Mesothelial cell of epicardium (in vitro differentiated cells): ENCODE measurements at places on chromosomes 13 and 19. TPM values are rescaled to one million over a fixed set of nuclear protein-coding genes. Genes with fewer than 3 reads are reported as not detected.

Gene GPR183
- total RNA-seq, result 0.14 to 0.25 TPM (median 0.16 TPM) in 3 replicates

DNA sequence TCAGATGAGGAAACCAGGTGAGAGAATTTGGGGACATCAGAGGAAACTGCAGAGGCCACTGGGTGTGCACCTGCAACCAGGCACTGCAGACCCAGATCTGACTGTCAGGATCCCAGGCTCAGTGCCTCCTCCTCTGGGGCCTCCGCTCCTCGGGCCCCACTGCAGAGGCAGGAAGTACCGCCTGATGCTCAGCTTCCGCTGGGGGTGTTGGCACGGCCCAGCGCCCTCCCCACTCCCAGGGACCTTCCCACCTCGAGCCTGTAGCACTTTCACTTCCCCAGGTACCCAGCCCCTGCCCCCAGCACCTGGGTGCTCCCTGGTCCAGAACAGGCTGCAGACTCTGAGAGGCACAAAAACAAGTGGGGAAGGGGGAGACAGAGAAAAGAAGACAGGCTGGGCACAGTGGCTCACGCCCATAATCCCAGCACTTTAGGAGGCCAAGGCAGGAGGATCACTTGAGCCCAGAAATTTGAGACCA is 1.4 kb upstream of the CD37 start:
- no peak overlapping the region for H3K27ac ChIP-seq
- peaks cover 2% of the 10 kb centered on the region for H3K36me3 ChIP-seq
- H3K27me3 ChIP-seq, result peaks cover 8% of the 10 kb centered on the region
- H3K4me3 ChIP-seq, result no peak overlapping the region
- no peak for DNase-seq
- H3K4me1 ChIP-seq, result peaks cover 13% of the 10 kb centered on the region

DNA sequence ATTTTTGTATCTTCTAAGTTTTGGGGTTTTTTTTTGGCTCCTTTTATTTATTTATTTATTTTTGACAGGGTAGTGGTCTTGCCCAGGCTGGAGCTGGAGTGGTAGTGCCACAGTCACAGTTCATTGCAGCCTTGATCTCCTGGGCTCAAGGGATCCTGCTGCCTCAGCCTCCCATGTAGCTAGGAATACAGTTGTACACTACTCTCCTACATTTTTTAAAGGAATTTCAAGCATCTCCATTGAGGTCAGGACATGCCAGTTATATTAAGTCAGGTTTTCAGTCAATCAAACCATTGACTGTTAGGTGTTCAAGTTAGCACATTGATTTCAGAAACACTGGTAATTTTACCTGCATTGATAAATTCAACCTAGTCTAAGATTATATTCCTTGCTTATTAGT is 480.5 kb upstream of the SPRY2 start:
- no peak for DNase-seq
- H3K27me3 ChIP-seq, result no peaks in the 10 kb centered on the region
- no peak overlapping the region for H3K27ac ChIP-seq
- peaks cover 16% of the 10 kb centered on the region for H3K36me3 ChIP-seq

DNA sequence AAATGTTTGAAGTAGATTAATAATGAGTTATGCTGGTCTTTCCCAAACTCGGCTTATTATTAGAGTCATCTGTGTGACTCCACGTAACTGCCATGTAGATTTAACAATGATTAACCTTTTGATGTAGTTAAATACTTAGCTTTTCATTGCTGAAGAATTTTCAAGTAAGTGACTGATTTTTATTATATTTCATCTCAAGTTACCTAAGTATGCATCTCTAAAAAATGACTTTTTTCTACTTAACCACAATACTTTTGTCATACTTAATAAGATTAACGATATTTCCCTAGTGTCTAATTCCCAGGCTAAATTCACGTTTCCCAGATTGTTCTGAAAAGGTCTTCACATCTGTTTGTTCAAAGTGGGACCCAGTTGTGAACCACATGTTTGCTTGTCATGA is 17.8 kb downstream of the BIVM start:
- H3K27ac ChIP-seq, result peak overlapping the region; percentile 70
- no peak for DNase-seq
- H3K4me1 ChIP-seq, result peaks cover 47% of the 10 kb centered on the region
- peaks cover 30% of the 10 kb centered on the region for H3K36me3 ChIP-seq
- H3K4me3 ChIP-seq, result no peak overlapping the region

- H3K36me3 ChIP-seq, result peaks cover 22% of the 10 kb centered on the region
- no peak for DNase-seq
- H3K27me3 ChIP-seq, result no peaks in the 10 kb centered on the region
- H3K4me1 ChIP-seq, result no peaks in the 10 kb centered on the region
These were observed 17.5 kb downstream of the MAU2 start for GRCh38 chr19:19338082-19338481.

Gene LILRB3
- not detected in 3 replicates for total RNA-seq

- no peaks in the 10 kb centered on the region for H3K27me3 ChIP-seq
- H3K4me3 ChIP-seq, result no peak overlapping the region
- no peak overlapping the region for H3K27ac ChIP-seq
- peaks cover 24% of the 10 kb centered on the region for H3K36me3 ChIP-seq
These were observed 110.9 kb downstream of the KL start for GRCh38 chr13:33127009-33127551.

Gene DOCK6
- total RNA-seq, result 64.0 to 66.4 TPM (median 65.1 TPM) in 3 replicates

Gene CGB7
- total RNA-seq, result 23.1 to 26.5 TPM (median 25.5 TPM) in 3 replicates

GRCh38 chr13:52780092-52780491 is 40.5 kb upstream of the CNMD start:
- H3K27me3 ChIP-seq, result peaks cover 11% of the 10 kb centered on the region
- H3K27ac ChIP-seq, result no peak overlapping the region
- H3K4me1 ChIP-seq, result no peaks in the 10 kb centered on the region
- no peaks in the 10 kb centered on the region for H3K36me3 ChIP-seq

DNA sequence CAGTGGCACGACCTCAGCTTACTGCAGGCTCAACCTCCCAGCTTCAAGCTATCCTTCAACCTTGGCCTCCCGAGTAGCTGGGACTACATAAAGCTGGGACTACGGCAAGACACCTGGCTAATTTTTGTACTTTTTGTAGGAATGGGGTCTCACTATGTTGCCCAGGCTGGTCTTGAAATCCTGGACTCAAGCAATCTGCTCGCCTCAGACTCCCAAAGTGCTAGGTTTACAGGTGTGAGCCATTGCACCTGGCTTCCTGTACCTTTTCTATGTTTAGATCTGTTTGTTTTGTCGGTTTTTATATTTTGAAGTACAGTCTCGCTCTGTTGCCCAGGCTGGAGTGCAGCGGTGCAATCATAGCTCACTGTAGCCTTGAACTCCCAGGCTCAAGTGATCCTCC is 17.5 kb upstream of the TICAM1 start:
- H3K27ac ChIP-seq, result no peak overlapping the region
- H3K4me1 ChIP-seq, result no peaks in the 10 kb centered on the region
- no peaks in the 10 kb centered on the region for H3K27me3 ChIP-seq
- peaks cover 23% of the 10 kb centered on the region for H3K36me3 ChIP-seq
- no peak for DNase-seq

Gene RETN
- not detected in 3 replicates for total RNA-seq

DNA sequence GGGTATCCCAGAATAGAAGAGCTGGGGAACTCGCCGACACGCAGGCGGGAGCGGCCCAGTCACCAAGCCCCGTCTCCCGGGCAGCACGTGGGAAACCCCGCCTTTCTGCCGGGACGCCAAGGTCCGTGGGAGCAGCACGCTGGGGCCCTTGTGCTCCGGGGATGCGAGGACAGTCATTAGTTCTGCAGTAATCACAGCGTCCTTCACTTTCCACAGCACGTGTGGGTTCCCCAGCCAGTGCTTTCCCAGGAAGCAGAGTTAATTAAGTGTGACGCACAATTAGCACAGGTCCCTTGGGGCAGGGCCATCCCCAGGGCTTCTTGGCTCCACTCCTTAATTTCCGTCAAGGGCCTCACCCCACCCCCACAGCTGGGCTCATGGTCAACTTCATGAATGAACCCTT is 64.3 kb upstream of the C13orf46 start:
- no peak overlapping the region for H3K27ac ChIP-seq
- peaks cover 3% of the 10 kb centered on the region for H3K36me3 ChIP-seq
- H3K4me3 ChIP-seq, result no peak overlapping the region
- H3K27me3 ChIP-seq, result no peaks in the 10 kb centered on the region
- no peak for DNase-seq

DNA sequence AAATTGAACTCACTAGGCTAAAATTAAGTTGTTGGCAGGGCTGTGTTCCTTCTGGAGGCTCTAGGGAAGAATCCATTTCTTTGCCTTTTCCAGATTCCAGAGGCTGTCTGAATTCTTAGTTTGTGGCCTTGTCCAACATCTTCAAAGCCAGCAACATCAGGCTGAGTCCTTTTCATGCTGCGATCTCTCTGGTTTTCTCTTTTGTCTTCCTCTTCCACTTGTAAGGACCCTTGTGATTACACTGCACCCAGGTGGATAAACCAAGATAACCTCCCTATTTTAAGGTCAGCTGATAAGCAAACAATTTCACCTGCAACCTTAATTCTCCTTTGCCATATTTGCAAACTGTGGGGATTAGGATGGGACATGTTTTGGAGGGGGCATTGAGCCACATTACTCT is 11.5 kb downstream of the UTP14C start:
- DNase-seq, result no peak
- peaks cover 14% of the 10 kb centered on the region for H3K4me1 ChIP-seq
- H3K4me3 ChIP-seq, result no peak overlapping the region

DNA sequence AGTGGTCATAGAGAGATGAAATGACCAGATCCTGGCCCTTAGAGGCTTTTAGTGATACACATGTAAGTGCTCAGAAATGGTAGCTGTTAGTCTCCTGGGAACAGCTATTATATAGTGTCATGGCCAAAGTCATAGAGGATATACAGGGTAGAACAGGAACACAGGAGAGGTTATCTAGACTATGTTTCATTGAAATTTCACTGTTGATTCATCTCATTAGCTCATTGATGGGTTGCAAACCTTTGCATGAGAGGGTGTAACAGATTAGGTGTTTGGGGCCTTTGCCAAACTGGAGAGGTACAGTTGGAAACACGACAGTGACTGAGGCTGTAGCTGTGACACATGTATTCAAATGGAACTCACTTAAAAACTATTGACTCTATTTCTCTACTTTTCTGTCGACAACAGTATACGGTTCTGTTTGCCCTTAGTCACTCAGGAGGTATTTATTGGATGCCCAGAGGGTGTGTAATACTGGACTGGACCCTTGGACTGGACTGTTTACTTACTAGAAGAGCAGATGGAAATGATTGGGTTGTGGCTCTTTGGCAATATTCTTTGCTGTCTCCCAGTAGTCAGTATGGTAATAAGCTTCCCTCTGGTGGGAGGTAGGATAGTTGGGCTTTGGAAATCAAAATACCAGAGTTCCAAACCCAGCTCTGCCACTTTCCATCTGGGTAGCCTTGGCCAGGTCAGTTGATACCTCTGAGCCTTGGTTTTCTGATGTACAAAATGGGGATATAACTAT is 29.8 kb downstream of the ARHGAP35 start:
- DNase-seq, result no peak
- H3K4me3 ChIP-seq, result no peak overlapping the region
- peak overlapping the region; percentile 36 for H3K27ac ChIP-seq
- peaks cover 8% of the 10 kb centered on the region for H3K36me3 ChIP-seq
- no peaks in the 10 kb centered on the region for H3K27me3 ChIP-seq

Gene MUC16
- 0.60 to 1.1 TPM (median 0.66 TPM) in 3 replicates for total RNA-seq

DNA sequence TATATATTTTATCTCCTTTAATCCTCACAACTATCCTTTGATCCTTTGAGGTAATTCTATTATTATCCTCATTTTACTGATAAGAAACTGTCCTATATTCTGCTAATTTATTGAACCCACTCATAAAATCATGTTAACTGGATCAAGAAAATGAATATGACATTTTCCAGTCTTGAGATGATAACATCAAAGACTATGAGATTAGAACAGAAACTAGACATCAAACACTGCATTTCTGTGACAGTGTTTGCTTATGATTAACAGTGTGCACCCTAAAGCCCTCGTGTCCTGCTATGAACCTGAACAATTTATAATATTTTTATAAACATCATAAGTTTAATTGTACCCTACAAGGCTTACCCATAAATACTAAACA is 96.3 kb downstream of the TBC1D4 start:
- no peaks in the 10 kb centered on the region for H3K36me3 ChIP-seq
- no peak for DNase-seq
- no peak overlapping the region for H3K4me3 ChIP-seq
- H3K27me3 ChIP-seq, result no peaks in the 10 kb centered on the region

Gene LAIR2
- total RNA-seq, result not detected in 3 replicates

GRCh38 chr13:26568132-26568815 is 10.8 kb downstream of the WASF3 start:
- no peaks in the 10 kb centered on the region for H3K4me1 ChIP-seq
- H3K36me3 ChIP-seq, result peaks cover 4% of the 10 kb centered on the region
- no peaks in the 10 kb centered on the region for H3K27me3 ChIP-seq
- no peak overlapping the region for H3K27ac ChIP-seq
- DNase-seq, result no peak

Gene ZNF90
- total RNA-seq, result 27.6 to 28.0 TPM (median 27.9 TPM) in 3 replicates

- peaks cover 48% of the 10 kb centered on the region for H3K36me3 ChIP-seq
- H3K27ac ChIP-seq, result no peak overlapping the region
These were observed 9.3 kb upstream of the ZNF546 start for GRCh38 chr19:39987596-39987995.

DNA sequence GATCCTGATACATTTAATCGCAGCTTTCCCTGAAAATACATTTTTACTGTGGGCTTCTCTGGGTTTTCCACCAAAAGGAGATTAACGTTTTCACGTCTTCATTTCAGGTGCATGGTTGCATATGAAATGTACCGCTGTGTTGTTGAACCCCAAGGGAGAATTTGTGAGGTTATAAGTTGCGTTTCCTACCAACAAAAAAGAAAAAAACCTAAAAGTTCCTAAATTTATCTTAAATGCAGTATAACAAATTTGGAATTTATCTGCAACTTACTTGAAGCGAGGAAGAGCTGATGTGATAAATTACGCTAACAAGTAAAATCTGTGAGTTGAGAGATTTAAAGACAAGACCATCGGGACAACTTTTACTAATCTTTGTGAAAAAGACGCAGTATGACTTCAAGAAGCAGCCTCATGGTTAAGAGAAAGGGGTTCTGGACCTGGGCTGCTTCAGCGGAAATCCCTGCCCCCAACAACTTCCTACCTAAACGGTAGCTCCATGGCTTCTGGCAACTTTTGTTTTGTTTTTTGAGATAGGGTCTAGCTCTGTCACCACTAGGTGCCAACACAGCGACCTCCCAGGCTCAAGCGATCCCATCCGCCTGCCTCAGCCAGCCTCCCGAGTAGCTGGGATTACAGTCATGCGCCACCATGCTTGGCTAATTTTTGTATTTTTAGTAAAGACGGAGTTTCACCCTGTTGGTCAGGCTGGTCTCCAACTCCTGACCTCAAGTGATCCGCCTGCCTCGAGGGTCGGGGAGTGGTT is 958 bp upstream of the OBI1 start:
- H3K4me3 ChIP-seq, result peak overlapping the region; percentile 98
- H3K4me1 ChIP-seq, result peaks cover 12% of the 10 kb centered on the region
- no peak overlapping the region for H3K27ac ChIP-seq
- no peak for DNase-seq
- H3K27me3 ChIP-seq, result no peaks in the 10 kb centered on the region
- H3K36me3 ChIP-seq, result no peaks in the 10 kb centered on the region
